ENCODE measurements at places on chromosomes 2 and 18.

DNA sequence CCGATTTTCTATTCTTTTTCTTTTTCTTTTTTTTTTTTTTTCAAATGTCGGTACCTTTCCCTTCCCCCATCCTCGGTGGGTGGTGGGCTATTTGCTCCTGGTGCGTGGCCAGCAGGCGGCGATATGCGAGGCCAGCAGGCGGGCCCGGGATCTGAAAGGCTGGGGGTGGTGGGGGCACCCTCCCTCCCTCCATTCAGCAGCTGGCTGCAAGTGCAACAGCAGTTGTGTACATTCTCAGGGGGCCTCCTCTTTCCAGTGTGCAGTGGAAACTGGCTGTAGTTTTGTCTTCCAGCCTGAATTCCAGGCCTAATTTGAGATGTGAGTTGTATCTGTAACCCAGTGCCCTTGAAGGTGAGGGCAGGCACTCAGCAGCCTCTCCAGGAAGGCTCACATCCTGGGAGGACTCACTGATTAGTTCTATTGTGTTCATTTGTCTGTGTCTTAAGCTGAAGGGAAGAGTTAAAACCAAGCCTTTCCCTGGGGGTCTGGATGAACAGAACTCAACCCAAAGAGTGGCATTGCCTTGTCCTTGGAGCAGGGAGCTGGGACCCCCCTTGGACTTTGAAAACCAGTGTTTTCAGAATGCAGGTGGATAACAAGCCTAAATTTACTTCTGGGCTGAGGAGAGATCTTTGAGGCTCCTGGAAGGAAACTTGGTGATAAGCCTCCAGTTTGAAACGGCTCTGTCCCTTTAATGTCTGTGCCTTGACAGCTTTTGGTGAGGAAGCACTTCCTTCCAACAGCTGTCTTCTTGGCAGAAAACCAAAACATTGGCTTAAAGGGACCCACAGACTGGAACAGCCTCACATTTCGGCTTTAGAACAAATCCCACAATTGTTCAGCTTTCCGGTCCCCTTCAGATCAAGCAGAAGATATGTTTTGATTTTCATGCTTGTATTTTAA, 3.3 kb downstream of the MYCN start:
- no peak for DNase-seq

GRCh38 chr2:233810385-233810784, 32.3 kb downstream of the MROH2A start:
- no peak for DNase-seq

DNA sequence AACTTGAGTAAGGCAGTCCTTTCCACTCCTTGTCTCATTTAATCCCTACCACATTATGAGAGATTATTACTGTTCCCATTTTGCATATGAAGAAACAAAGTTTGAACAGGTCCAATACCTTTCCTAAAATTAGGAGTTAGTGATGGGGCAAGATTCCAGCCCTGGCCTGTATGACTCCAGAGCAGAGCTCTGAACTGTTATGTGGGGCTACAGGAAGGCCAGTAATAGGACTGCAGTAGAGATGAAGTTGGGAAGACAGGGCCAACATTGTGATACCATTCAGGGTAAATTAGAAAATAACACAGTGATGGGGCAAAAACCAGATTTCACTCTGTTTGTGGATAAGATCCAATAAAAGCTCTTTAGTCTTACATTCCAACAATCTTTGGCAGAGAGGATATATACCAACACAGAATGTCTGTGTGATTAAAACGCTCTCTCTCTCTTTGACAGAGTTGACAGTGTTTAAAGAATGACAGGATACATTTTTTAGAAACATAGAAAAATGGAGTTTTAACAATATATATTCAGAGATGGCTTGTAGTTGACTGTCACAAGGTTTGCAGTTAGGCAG, 22.7 kb downstream of the KATNAL2 start:
- no peak for DNase-seq

- no peak for DNase-seq
Observed at GRCh38 chr2:26274058-26274613, 29.4 kb downstream of the HADHB start.

DNA sequence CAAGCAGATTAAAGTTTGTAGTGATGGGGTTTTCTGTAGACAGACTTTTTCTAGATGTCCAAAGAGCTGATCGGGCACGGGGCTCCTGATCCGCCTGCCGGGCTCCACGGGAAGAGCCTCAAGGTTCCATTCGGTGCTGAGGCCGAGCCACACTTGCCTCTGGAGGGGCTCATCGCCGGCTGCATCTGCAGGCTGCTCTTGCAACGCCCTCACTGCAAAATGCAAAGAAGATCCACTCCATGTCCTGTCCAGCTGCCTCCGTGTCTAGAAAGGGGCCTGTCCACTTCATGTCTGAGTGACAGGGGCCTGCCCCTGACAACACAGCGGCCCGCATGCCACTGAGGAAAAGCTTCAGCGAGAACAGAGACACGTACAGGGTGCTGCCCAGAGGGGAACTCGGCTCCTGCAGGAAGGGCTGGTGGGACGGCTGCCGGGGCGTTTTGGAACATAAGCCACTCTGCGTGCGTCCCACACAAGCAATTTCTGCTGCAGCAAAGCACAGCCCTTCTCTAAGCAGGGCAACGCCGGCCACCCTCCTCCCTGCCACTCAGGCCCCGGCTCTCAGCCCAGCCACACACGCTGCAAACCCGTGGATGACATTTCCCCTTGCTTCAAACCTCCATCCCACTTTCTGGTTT, 53.6 kb upstream of the CTDP1 start:
- no peak for DNase-seq

DNA sequence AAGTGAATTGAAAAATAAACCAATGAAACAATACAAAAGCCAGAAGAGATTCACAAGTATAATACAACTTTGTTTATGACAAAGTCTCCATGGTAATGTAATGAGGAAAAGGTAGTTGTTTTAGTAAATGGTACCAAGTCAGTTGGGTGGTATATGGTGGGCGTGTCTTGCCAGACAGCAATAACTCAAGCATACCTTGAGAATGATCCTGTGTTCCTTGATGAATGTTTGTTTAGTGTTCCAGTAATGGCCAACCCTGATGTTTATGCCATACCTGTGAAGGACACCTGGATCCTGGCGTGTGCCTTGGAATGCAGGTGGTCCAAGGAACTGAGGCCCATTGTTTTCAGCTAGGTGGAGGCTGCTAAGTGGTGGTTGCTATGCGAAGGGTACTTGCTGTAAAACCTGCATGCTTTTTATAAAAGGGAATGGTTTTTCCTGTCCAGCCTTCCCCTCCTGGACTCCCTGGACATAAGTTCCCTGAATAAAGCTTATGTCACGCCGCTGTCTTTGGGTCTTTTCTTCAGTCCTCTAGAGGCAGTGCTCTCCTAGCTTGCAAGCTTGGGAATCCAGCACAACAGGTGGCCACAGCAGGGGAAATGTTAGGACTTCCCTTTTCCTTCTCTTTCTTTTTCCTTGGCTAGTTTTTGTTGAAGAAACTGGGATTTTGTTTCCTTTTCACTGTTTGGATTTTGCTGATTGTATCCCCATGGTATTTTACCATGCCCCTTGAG, 54.7 kb downstream of the MTA3 start:
- no peak for DNase-seq

- DNase-seq = no peak
Observed at GRCh38 chr2:240647503-240648154, 22.3 kb downstream of the GPR35 start.

- no peak for DNase-seq
Observed at GRCh38 chr2:238502088-238502810, 75.5 kb downstream of the ASB1 start.

DNA sequence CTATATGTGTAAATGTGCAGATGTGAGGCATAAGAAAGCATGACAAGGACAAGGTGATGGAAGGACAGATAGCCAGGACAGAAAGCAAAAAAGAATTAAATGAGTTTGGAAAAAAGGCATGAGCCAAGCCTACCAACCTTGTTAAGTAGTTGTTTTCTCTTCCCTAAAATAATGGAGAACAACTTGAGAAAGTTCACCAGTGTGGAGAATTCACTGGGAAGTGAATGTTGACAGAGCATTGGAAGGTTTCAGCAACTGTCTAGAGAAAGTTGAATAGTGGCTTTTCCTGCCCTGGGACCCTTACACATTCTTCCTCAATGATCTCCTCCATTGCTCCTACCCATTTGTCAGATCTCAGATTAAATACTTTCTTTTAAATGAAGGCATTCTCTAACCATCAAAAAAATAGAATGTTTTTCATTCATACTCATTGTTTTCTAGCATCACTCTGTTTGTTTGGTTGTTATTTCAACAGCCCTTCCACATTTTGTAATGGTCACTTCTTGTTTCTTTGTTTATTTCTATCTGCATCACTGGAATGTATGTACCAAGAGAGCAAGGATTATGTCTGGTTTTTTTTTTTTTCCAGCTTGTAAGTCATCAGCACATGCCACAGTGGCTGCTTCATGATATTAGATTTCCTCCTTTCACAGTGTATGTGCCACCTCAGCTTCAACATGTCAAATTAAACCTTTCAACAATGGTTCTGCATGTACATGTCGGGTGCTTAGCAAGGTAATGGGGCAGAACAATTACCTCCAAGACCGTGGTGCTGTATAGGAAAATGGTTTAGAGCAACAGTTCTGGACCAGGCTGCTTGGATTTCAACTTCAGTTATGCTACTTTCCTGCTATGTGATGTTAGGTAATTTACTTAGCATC, 586.0 kb upstream of the VRK2 start:
- no peak for DNase-seq

GRCh38 chr2:219404291-219404910, 13.8 kb upstream of the DES start:
- DNase-seq = no peak
